LNCaP clone FGC (cell line): ENCODE measurements at places on chromosomes 1 and 21.

- no peak for DNase-seq
Observed at GRCh38 chr1:196071447-196071846, 536.8 kb downstream of the KCNT2 start.

DNA sequence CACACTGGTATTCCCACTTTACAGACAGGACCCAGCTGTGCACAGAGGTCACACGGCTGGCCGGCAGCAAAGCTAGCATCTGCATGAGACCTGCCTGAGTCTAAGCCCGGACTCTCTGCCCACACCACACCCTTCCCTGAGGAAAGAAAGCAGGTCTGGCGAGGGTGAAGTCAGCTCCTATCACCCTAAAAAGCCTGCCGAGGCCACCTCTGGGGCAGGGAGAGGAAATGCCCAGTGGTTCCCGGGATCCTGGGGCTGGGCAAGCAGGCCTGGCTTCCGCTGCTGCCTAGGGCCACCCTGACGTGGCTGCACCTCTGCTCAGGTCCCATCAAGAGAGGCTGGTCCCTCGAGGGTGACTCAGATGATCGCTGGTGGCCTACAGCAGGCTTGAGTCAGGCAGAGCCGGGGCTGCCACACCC is 42.2 kb downstream of the RAP1GAP start:
- no peak for DNase-seq

DNA sequence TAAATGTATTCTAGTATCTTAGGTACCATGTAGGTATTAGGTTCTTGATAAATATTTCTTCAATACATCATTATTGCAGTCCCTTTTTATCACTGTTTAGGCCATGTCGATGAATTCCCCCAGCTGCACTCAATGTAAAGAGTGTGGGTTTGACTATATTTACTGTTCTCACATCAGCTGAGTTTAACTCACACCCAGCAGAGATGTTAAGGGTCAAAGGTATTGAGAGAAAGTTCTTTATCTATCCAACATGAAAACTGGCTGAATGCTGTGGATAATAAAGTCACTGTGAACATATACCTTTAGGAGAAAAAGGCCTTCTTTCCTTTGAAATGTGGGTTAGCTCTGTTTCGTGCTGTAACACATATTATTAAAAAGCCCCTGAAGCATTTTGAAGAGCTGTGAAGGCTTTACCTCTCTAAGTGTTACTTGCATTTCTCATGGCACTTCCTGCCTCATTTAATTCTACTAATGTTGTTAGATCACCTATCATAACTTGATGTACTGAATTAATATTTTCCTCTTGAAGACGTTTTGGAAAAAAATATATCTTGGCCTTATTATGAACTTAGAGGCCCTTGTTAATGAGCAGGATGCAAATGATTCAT is 19.1 kb upstream of the LYST start:
- no peak for DNase-seq

GRCh38 chr21:31708541-31708940 is 23.4 kb downstream of the SCAF4 start:
- DNase-seq: no peak

GRCh38 chr1:53413175-53414001 is 45.8 kb upstream of the DMRTB1 start:
- DNase-seq: no peak

DNA sequence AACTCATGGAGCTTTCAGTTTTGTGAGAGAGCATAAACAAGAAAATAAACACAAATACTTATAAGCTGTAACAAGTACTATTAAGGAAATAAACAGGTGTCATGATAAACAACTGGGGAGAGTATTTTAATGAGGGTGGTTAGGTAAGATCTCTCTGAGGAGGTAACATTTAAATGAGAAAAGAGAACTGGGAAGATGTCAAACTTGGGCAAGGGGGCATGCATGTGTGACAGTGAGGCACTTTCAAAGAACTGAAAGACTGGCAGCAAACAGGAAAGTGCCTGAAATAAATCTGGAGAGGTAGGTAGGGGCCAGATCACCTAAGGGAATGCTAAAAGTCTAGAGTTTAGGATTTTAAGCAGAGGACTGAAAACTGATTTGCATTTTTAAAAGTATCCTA is 37.8 kb downstream of the NSL1 start:
- no peak for DNase-seq

DNA sequence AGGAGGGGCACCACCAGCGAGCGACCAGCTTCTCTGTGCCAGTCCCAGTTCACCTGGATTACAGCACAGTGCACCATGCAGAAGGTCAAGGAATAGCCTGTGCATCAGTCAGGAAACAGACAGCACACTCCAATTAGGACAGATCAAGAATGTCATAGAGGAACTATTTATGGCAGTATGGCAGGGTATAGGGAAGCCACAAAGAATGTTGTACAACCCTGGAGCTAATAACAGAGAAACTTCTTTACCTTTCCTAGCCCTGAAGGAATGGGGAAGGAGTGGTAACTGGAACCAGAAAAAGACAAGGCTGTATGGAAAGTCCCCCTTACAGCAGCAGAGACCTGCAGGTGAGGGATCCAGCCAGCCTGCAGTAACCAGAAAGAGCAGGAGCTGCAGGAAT is 87.8 kb upstream of the USP24 start:
- no peak for DNase-seq

DNA sequence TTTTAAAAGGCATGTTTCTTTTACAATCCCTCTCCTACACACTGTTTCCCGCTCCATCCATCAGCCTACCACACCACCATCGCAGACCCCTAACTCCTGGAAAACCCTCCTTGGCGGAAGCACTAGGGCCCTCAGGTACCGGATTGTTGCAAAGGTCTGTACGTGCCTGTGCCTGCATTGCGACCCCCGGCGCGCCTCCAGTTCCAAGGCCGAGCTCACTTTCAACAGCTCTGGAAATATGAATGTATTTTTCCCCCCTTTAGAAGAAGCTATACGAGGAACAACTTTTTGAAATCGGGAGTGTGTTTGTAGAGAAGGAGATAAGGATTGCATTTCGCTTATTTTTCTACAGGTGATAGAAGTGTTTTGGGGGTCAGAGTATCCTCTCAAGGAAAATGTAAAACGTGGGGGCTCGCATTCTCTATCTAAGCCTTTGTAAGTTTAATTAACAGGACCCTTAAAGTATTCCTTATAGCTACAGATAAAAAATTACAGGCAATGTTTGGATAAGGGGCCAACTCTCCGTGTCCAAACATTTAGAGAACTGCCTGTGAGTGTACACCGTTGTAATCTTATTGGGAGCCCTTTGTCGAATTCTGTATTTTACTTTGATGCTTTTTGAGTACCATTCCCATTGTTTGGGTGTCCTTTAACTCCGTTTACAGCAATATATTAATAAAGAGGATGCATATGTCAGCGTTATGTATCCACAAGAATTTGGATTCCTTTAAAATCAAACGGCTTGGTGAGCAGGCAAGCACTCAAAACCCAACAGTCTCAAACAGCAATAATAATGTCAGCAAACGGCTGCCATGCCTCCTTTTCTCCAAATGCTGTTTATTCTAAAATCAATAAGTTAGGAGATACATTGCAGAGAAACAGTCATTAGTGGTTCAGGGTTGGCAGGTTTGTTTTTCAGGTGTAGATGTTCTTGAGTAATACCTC is 5.9 kb downstream of the PRRX1 start:
- no peak for DNase-seq

GRCh38 chr1:3089490-3089889 is 20.5 kb downstream of the PRDM16 start:
- no peak for DNase-seq
